ENCODE measurements at places on chromosomes 7 and 10. TPM values are rescaled to one million over a fixed set of nuclear protein-coding genes. Genes with fewer than 3 reads are reported as not detected.

GRCh38 chr10:71769279-71769823, 4.0 kb downstream of the VSIR start:
- DNase-seq, result no peak

DNA sequence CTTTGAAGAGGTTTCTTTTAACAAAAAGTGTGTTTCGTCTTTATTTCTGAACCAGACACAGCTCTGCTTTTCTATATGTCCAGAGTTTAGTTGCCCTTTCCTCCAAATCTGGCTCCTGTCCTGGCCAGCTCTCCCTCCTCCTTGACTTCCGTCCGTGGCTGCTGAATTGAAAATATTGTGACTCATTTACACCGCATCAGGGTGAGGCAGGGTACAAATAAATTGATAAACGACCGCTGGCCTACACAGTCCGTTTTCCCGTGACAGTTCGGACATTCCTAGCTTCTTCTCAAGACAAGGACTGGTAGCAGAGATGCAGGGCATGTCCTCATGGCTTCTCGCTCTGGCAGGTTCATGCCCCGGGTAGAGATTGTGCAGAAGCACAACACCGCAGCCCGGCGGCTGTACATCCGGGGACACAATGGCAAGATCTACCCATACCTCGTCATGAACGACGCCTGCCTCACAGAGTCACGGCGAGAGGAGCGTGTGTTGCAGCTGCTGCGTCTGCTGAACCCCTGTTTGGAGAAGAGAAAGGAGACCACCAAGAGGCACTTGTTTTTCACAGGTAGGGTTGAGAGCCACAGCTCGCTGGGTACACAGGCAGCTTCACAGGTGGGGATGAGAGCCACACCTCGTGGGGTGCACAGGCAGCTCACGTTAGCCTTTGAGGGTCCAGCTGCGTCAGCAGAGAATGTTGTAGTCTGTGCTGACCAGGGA, 126.6 kb downstream of the TRRAP start:
- no peak for DNase-seq

DNA sequence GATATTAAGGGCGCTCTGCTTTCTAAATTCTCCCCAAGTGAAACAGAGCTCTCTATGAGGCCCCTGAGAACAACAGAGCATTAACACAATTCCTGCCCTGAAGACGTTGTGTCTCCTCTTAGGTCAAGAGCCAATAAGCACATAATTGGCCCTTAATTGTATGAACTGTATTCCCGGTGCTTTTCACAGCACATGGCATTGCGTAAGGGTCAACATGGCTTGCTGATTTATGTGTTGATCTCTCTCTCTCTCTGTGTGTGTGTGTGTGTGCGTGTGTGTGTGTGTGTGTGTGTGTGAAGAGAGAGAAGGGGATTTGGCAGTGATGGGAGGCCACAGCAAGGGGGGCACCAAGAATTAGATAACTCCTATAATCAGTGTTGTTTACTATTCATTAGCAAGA, 40.5 kb downstream of the LYZL1 start:
- no peak for DNase-seq

GRCh38 chr10:118115701-118116100, 69.0 kb upstream of the RAB11FIP2 start:
- DNase-seq, result no peak

DNA sequence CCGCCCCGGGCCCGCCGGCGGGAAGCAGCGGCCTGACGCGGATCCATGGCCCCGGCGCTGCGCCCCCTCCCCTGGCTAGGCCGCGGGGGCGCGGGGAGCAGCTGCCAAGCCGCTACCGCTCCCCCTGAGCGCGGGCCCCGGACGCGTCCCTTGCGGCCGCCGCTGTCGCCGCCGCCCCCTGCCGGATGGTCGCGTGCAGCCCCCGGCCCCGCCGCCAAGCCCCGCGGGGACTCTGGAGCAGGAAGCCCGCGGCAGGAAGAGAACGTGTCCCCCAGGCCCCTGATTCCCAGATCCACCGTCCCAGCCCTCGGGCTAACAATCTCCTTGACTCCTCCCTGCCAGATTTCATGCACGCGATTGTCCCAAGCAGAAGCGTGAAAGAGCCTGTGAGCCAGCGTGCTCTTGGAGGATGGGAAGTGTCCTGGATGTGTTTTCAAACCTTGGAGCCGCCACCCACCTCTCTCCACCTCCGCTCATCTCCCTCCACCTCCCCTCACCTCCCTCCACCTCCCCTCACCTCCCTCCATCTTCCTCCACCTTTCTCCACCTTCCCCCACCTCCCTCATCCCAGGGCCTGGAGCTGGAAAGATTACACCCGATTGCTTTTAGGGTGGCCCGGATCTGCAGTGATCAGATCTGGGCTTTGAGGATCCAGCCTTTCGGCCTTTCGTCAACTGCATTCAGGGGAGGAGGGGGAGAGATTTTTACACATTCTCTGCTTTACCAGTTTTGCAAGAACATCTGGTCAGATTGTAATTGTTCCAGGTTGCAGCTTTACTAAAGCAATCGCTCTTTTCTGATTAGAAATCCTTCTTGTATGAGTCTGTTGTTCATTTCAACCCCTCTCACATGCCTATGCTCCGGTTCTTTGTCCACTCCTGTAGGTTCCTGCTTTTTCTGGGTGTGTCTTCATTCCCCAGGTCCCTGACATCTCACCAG, 570 bp upstream of the PRTFDC1 start:
- DNase-seq, result peak; percentile 43

The MBL2 gene
- total RNA-seq, result not detected
